HCEC 1CT (cell line): ENCODE measurements at places on chromosomes 3 and 15.

- peak; percentile 99 for DNase-seq
Observed at GRCh38 chr3:187261541-187261969, 30.0 kb downstream of the MASP1 start.

GRCh38 chr15:67981848-67982247 is 72.3 kb upstream of the PIAS1 start:
- no peak for DNase-seq

DNA sequence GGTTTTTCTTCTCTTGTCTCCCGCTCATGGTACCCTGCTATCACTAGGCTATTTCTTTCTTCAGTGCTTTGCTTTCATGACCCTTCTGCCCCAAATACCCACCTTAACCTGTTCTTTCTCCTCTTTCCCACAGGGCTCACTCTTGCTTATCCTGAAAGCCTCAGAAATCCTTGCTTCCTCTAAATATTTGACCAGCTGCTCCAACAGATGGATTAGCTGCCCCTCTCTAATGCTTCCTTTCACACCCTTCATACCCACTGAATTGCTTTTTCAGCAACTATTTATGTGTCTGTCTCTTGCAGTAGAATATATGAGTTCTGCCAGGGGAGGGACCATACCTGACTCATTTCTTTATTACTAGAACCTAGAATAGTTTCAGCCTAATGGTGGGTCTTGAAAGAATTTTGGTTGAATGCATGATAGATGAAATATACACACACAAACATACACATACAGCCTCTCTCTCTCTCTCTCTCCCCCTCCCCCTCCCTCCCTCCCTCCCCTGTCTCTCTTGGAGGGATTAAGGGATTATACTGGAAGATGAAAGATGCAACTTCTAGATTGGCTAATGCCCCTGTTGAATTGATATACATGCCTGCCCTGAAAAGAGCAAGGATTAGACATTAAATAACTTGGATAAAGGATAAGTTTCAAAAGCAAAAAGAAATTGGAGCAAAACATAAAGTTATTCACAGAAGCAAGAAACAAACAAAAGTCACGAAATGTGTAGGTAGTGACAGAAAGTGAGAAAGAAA is 95.0 kb upstream of the GADL1 start:
- no peak for DNase-seq

DNA sequence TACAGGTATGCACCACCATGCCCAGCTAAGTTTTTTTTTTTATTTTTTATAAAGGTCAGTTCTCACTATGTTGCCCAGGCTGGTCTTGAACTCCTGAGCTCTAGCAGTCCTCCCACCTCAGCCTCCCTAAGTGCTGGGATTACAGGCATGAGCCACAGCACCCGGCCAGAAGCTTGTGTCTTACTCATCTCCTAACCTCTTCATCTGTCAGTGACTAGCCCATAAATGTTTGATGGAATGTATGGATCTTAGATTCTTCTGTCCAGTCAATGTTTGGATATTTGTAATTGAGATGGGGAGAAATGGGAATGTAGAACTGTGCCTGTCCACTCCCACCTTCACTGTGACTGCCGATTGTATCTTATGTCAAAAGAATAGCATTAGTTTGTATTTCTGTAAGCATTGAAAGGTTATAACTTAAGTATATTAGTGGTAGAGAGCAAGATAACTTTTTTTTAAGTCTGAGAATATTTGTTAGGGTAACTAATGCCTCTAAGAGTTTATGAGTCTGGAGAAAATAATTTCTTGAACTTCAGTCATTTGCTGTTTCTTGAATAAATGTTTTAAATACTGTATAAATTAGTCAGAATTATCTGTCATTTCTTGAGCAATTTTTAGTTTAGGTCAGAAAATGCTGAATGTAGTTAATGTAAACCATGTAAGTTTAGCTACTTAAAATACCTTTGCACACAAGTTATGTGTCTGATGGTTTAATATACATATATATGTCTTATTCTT is 215.3 kb upstream of the CGNL1 start:
- peak; percentile 85 for DNase-seq

GRCh38 chr15:56817321-56818080 is 84.2 kb upstream of the ZNF280D start:
- peak; percentile 38 for DNase-seq

DNA sequence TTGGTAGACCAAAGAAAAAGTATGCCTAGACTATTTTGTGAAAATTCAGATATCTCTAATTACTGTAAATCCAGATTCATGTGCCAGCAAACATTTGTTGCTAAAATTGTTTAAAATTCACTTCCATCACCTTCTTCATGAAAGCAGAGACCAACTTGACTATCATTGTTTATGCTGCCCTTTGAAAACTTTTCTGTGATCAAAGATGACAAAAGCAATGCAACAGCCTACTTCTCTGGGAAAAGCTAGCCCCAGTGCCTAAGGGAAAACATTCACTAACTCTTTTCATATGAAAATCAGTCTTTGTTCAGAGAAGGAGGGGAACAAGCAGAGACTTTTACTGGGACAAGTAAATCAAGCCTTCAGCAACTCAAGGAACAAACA is 178.0 kb upstream of the P2RY1 start:
- DNase-seq, result no peak

DNA sequence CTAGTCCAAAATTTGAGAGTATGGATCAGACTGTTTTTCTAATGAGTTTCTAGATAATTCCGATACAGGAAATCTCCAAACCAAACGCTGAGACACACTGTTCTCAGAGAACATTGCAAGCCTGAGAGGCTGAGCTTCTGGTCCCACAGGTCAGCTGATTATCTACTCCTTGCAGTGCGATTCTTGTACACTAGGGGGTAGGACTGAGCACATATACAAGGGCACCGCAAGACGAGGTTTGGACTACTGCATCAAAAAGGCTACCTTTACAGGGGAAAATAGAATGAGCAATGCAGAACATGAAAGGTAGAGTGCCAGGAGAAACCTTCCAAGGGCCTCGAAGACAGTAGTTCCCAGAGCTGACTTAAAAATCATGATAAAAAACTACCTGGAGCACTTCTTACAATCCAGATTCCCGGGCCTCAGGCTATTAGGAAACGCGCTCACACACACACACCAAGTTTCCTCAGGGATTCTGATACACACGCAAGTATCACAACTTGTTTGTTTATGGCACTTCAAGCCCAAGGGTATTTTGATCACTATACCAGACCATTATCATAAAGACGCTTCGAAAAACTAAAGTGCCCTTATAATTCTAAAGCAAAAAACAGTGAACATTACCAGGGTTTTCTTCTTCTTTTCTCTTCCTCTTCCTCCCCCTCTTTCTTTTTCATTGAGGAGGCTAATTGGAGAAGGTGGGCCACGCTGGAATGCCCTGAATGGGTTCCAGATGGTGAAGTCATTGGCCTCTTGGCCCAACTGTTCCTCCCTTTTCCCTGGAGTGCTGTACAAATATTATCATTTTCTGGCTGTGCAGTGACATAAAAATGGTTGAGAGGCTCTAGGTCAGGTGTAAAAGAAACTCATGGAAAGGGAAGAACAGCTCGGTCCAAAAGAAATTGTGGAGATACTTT is 61.8 kb downstream of the SLC12A8 start:
- peak; percentile 43 for DNase-seq

GRCh38 chr3:106010829-106011228 is 142.0 kb upstream of the CBLB start:
- DNase-seq, result no peak

- DNase-seq, result no peak
Observed at GRCh38 chr3:58251631-58252035, 14.0 kb downstream of the ABHD6 start.

GRCh38 chr3:13544293-13544831 is 4.6 kb upstream of the FBLN2 start:
- no peak for DNase-seq

GRCh38 chr3:62625268-62625667 is 249.9 kb downstream of the CADPS start:
- DNase-seq, result no peak

DNA sequence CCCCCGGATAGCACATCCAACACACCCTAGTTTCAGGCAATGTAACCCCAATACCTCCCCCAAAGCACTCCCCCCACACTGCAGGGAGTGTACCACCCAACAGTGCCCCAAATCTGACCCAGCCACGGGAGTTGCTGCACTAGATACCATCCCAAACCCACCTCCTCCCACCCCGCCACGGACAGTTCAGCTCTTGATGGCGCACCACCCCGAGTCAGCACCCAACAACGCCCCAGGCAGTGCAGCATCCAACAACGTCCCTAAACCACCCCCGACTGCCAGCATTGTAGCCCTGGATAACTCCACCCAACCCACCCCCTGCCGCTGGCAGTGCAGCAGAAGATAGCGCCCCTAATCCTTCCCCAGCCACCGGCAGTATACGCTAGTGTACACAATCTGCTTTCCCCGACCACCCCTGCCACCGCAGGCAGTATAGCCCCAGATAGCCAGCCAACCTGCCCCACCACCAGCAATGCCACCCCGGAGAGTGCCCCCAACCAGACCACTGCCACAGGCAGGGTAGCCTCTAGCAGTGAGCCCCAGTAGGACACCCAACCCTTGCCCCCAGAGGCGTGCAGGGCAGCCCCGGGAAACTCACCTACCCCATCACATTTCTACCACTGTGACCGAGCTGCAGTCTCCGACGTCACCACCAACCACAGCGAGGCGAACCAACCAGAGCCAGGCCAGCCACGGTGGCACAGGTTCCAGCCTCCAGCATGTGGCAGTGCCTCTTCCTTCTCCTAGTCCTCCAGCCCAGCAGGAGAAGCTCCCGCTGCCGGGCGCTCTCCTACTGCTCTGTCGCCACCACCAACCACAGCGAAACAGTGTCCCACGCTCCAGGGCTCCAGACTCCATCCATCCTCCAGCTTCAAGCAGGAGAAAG is 178.1 kb downstream of the POTEB3 start:
- peak; percentile 0 for DNase-seq

DNA sequence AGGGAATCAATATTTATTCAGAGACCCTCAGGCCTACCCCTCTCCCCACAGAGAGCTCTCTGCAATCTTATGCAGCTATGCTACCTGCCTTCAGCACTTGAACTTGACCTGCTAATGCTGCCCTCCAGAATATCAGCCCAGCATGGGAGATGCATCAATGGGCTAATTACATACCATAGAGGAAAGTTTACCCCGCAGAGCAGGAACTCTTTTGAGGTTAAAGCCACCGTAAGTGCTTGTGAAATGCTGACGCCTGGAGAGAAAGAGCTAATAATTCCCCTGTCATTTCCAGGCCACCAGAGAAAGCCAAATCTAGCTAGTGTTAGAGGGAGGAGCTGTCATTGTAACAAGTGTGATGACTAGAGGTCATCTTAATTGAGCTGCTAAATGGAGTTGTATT is 127.5 kb downstream of the CHST2 start:
- no peak for DNase-seq

GRCh38 chr3:126731044-126731443 is 27.0 kb downstream of the CHCHD6 start:
- no peak for DNase-seq

DNA sequence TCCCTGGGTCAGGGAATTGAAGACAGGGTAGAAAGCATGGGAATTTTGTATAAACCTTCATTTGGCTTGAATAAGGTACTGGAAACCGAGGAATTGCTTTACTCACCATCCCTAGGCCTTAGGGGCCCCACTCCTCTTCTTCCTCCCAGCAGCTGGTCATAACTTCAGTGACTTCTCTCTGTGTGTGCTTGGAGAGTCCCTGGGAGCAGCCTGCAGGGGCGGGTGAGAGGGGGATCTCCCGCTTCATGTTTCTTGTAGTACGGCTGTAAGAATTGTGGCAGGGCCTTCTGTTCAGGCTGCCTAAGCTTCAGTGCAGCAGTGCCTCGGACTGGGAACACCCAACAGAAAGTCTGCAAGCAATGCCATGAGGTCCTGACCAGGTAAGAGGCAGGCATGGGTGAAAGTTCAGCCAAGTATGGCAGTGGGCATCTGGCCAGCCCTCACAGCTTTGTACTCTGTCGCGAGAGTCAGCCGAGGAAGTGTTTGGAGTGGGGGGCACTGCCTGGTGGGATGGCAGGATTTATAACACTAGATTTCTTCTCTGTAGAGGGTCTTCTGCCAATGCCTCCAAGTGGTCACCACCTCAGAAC is 1.7 kb upstream of the DNAJC17 start:
- no peak for DNase-seq

DNA sequence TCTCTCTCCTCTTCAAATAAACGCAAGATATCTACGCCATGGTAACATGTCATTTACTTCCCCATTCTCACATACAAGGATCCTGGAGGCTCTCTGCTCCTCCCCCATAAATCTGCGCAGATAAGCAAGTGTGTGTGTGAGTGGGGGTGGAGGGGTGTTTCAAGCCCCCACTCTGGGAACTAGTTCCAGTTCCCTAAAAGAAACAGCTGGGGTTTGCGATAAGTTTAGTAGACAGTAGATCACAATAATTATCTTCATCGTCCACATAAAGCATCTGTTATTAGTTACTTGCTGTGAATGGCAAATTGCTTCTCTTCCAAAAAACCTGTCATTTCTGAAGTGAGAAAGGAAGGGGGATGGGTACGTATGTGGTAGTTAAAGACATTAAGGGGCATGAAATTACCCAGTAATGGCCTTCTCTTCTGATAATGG is 79.8 kb downstream of the RBPMS2 start:
- DNase-seq, result no peak

- peak; percentile 84 for DNase-seq
Observed at GRCh38 chr3:167728176-167728575, 6.5 kb downstream of the PDCD10 start.

DNA sequence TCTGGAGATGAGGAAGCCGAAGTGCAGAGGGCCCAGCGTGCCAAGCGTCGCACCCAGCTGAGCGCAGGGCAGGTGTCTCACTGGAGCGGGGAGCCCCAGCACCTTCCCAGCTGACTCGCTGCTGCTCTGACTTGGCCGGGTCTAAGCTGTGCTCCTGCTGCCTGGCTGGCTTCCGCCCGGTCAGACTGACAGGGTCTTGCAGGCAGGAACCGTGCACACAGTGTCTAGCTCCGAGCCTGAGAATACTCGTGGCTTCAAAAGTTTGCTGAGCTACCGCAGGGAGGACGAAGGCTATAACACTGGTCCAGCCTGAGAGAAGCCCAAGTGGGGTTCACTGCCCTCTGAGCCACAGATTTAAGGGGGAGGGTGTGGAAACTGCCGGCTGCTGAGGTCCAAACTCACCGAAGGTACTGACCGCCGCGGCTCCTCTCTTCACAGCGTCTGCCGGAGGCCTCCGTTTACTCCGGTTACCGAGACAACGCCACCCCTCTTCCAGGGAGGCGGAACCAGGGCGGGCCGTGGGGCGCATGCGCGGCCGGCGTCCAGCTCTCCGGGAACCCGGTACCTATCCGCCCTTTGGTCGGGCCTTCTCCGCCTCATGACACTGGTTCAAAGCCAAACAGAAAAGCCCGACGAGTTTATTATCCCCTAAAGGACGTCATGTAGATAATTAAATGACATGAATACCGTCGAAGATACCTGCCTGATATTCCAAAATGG is at the start of gene CFAP44:
CFAP44 (minus strand) TSS at position 443 of the 720 bp plus-strand sequence. CDS start 7,829 bp downstream, outside the sequence.
- DNase-seq, result peak; percentile 53

DNA sequence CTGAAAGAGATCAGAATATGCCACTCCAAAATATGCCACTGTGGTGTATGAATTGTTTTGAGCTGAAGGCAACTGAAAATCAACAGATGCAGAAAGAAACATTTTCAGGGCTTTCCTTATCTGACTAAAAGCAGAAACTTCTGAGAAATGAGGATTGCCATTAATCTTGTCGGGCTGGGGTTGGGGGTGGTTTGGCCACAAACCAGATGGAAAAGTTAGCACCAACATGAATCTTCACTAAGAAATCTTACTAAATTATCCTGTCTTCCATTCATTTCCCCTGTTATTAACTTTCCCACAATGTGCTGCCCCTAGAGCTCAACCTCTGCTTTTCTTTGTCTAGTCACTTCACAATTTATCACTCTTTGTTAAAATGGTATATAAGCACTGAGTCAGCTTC is 229.9 kb upstream of the GADL1 start:
- no peak for DNase-seq
